ENCODE measurements at places on chromosomes 16 and 17. TPM values are rescaled to one million over a fixed set of nuclear protein-coding genes. Genes with fewer than 3 reads are reported as not detected.

DNA sequence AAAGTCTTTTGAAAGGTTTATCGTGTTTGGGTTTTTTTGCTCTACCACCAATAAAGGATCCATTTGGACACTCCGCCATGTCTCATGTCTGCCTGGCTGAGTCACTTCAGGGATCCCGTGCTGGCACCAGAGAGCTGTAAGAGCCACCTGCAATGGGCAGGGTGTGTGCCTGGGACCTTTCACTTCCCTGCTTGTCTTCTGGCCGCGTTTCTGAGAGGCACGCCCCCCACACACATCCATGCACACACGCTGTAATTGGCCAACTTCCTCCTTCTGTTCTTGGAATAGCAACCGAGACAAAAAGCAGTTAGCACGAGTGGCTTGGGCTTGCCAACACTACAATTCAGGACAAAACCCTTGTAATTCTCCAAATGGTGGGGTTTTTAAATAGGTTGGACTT is 9.8 kb upstream of the SOST start:
- no peak overlapping the region for H3K27ac ChIP-seq
- no peaks in the 10 kb centered on the region for H3K36me3 ChIP-seq
- no peak overlapping the region for H3K4me3 ChIP-seq
- DNase-seq = no peak
- H3K4me1 ChIP-seq = no peaks in the 10 kb centered on the region
- H3K27me3 ChIP-seq = no peaks in the 10 kb centered on the region

DNA sequence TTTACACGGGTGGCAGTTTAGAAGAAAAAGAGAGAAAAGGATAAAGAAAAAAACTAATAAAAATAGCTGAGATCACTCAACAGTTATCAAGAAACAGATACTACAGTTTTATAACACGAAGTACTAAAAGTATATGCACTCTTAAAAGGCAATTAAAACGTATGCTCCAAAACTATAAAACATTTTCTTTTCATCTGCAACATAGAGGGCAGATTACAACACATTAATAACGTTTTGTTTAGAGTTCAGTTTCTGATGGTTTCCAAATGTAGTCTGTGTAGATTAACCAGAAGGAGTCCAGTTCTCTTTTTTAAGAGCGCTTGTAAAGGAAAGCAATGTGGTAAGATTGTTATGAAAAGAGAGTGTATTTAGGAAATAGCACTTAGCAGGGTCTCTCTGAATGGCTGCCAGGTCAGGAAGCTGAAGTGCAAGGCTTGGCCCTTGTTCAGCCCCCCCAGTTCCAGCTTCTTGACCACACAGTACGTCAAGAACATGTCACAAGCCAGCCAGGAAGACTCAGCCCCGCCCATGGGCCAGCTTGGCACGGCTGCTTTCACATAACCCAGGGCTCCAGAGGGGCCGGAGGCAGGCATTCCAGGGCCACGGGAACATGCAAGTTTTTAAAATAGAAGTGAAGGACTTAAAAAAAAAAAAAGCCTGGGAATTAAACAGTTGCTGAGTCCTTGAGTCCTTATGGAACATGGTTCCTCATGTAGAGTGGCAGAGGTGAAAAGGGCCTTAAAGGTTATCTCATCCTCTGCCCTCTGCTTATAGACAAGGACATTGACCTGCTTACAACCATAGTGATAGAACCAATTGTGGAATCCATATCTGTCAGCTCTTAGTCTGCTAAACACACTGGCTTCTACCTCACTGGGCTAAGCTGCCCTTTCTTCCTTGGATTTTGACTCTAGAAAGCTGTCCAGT is 147.4 kb upstream of the TBX2 start:
- no peak overlapping the region for H3K4me3 ChIP-seq
- no peaks in the 10 kb centered on the region for H3K36me3 ChIP-seq
- no peak for DNase-seq
- H3K27ac ChIP-seq = peak overlapping the region; percentile 25
- 0 out of 2 replicates have a peak, but pooled peaks cover 2% of the 10 kb centered on the region for H3K4me1 ChIP-seq
- H3K27me3 ChIP-seq = no peaks in the 10 kb centered on the region

DNA sequence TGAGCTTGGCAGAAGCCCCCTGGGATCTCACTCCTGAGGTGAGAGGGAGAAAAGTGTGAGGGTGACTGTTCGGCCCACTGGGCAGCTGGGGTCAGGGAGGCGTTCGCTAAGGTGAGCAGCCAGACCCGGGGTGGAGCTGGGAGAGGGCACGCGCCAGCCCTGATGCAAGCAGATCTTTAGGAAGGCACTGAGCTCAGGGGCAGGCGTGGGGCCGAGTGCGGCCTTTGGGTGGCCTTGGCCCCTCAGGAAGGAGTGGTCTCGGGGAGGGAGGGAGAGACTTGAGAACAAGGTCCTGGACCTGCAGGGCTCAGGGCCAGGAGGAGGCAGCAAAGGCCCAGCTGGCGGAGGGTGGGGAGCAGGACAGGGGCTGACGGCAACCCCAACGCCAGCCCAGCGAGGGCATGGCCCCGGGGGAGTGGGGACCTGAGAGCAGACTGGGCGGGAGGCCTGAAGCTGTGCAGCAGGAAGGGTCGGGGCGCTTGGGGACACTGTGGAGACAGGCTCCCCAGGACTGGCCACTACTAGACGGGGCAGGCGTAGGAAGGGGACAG is 14.5 kb upstream of the WDR45B start:
- H3K4me3 ChIP-seq = no peak overlapping the region
- DNase-seq = no peak
- H3K27ac ChIP-seq = no peak overlapping the region
- no peaks in the 10 kb centered on the region for H3K36me3 ChIP-seq
- H3K27me3 ChIP-seq = no peaks in the 10 kb centered on the region

GRCh38 chr16:78606545-78606944 is 507.1 kb downstream of the WWOX start:
- no peaks in the 10 kb centered on the region for H3K36me3 ChIP-seq
- no peak overlapping the region for H3K4me3 ChIP-seq
- H3K27me3 ChIP-seq = no peaks in the 10 kb centered on the region
- no peak for DNase-seq

- H3K4me1 ChIP-seq = no peaks in the 10 kb centered on the region
- peak; percentile 66 for DNase-seq
- no peaks in the 10 kb centered on the region for H3K36me3 ChIP-seq
- no peaks in the 10 kb centered on the region for H3K27me3 ChIP-seq
- no peak overlapping the region for H3K4me3 ChIP-seq
Measured at GRCh38 chr16:80027007-80027965, 426.7 kb upstream of the MAF start.

GRCh38 chr16:4415538-4416199 is 727 bp downstream of the CORO7 start:
- peak overlapping the region; percentile 83 for H3K27ac ChIP-seq
- H3K4me3 ChIP-seq = peak overlapping the region; percentile 80
- no peaks in the 10 kb centered on the region for H3K27me3 ChIP-seq
- H3K36me3 ChIP-seq = no peaks in the 10 kb centered on the region
- H3K4me1 ChIP-seq = peaks cover 7% of the 10 kb centered on the region
- no peak for DNase-seq

- peaks cover 11% of the 10 kb centered on the region for H3K4me1 ChIP-seq
- no peak for DNase-seq
- H3K27me3 ChIP-seq = no peaks in the 10 kb centered on the region
- H3K27ac ChIP-seq = no peak overlapping the region
Measured at GRCh38 chr17:75891605-75892555, 4.9 kb downstream of the TRIM65 start.

DNA sequence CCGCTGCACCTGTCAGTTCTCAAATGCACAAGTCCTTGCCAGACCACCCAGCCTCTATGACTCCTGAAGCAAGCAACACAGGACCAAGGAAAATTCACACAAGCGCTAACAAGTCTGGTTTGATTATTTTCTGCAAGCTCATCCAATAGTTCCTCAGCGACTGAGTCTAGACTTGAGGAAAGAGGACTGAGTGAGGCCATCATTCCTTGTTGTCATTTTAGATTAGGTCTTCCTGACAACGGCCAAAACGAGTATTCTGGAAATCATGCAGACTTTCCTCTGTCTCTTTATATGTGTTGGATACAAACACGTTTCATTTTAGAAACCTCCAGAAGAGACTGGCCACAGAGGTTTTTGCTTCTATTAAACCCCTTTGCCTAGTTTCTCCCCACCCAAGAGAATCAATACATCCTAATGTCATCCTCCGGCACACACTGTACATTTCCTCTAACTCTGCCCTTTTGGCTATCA is 561 bp downstream of the CCDC47 start:
- DNase-seq = no peak
- peaks cover 6% of the 10 kb centered on the region for H3K4me1 ChIP-seq
- H3K4me3 ChIP-seq = peak overlapping the region; percentile 97
- no peaks in the 10 kb centered on the region for H3K27me3 ChIP-seq
- H3K36me3 ChIP-seq = peaks cover 23% of the 10 kb centered on the region
- peak overlapping the region; percentile 96 for H3K27ac ChIP-seq

- H3K4me1 ChIP-seq = no peaks in the 10 kb centered on the region
- no peaks in the 10 kb centered on the region for H3K27me3 ChIP-seq
- no peak overlapping the region for H3K4me3 ChIP-seq
- no peak for DNase-seq
- no peaks in the 10 kb centered on the region for H3K36me3 ChIP-seq
- H3K27ac ChIP-seq = no peak overlapping the region
Measured at GRCh38 chr17:59511726-59512125, 53.7 kb upstream of the DHX40 start.

GRCh38 chr17:8140065-8141029 is 11.9 kb downstream of the PER1 start:
- no peaks in the 10 kb centered on the region for H3K36me3 ChIP-seq
- H3K27me3 ChIP-seq = no peaks in the 10 kb centered on the region
- no peak overlapping the region for H3K27ac ChIP-seq
- H3K4me3 ChIP-seq = no peak overlapping the region

DNA sequence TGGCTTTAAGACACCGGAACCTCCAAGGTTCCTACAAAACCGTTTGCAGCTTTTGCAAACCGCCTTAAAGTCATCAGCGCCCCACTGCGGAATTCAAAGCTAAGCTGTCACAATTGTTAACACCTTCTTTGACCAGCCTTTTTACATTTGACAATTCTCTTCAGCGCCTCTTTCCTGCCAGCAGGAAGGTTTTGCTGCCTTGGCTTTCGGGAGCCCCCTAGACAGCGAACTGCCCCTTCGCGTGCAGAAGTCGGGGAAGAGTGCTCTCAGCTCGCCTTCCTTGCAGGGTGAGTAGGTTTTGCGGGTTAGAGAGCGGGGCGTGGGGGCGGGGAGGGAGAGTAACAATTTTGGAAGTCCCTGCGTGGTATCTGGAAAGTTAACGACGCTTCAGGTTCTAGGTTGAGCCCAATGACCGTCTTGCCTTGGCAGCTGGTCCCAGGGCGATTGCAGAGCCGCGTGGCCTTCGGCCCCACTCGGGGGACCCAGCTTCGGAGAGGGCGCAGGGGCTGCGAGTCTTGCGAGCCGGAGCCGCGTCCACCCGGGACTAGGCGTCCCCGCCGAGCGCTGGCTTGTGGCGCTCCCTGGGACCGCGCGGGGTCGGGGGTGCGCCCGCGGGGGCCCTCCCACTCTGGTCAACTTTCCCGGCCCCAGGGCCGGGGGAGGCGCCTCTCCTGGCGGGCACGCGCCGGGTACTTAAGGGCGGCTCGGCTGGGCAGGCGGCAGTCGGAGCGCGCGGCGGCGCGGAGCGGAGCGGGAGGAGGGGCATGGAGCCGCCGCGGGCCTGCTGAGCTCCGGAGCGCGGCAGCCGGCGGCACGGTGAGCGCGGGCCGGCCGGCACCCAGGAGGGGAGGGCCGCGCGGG is at the start of gene HAS3:
Gene HAS3, plus strand, starts transcription at position 153 of the 861 bp plus-strand sequence. CDS start 3,743 bp downstream, outside the sequence.
- no peaks in the 10 kb centered on the region for H3K27me3 ChIP-seq
- H3K4me3 ChIP-seq = peak within 1 kb of the TSS; percentile 58
- no peaks in the 10 kb centered on the region for H3K36me3 ChIP-seq
- peak; percentile 42 for DNase-seq

GRCh38 chr17:47701608-47702007 is 7.6 kb downstream of the TBKBP1 start:
- H3K36me3 ChIP-seq = no peaks in the 10 kb centered on the region
- H3K27ac ChIP-seq = no peak overlapping the region
- H3K27me3 ChIP-seq = no peaks in the 10 kb centered on the region
- DNase-seq = no peak

- no peaks in the 10 kb centered on the region for H3K36me3 ChIP-seq
- no peak overlapping the region for H3K4me3 ChIP-seq
- no peaks in the 10 kb centered on the region for H3K27me3 ChIP-seq
- H3K27ac ChIP-seq = no peak overlapping the region
- DNase-seq = no peak
Measured at GRCh38 chr17:40472733-40473452, 28.5 kb downstream of the TNS4 start.

GRCh38 chr16:31118223-31119155 is 1.0 kb downstream of the KAT8 start:
- no peak for DNase-seq
- H3K27ac ChIP-seq = peak overlapping the region; percentile 79
- peaks cover 9% of the 10 kb centered on the region for H3K36me3 ChIP-seq
- peaks cover 17% of the 10 kb centered on the region for H3K4me1 ChIP-seq
- peak overlapping the region; percentile 62 for H3K4me3 ChIP-seq
- no peaks in the 10 kb centered on the region for H3K27me3 ChIP-seq

DNA sequence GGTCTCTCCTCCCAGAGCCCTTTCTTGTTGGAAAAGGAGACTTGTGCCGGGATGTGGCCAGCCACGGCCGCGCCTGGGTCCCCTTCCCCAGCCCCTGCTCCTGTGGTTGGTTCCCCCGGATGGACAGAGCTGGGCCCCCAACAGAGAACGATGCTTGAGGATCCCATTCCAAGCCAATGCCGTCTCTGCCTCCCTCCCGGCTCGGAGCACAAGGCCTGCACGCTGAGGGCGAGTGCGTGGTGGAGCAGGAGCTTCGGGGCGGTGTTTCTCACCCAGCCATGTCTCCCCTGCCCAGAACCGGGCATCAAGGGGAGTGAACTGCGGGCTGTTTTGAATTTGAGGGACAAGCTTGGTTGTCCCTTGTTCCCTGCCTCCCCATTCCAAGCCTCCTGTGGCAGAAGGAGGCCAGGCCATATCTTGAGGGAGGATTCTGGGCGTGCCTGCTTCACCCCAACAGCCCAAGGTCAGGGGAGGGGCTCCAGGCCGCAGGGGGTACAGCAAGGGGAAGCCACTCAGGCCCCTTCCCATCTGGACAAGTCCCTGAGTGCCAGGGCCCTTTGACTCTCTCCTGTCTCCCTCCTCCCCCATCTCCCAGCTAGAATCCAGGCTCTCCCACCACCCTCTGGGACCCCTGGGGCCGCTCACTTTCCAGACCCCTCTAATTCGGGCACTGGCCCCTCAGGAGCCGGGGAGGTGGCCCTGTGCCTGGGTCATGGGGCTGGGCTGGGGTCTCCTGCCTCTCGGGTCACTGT is 43.6 kb downstream of the SOCS3 start:
- H3K36me3 ChIP-seq = no peaks in the 10 kb centered on the region
- H3K27me3 ChIP-seq = no peaks in the 10 kb centered on the region
- peaks cover 46% of the 10 kb centered on the region for H3K4me1 ChIP-seq
- H3K27ac ChIP-seq = peak overlapping the region; percentile 85

The KCNH6 gene
- total RNA-seq = not detected

The FOXN1 gene
- total RNA-seq = not detected

The SHISA6 gene
- not detected for total RNA-seq

The ADORA2B gene
- 42.7 TPM for total RNA-seq

The SOX8 gene
- total RNA-seq = 1.8 TPM

The OSGIN1 gene
- 4.9 TPM for total RNA-seq

The FBXO39 gene
- total RNA-seq = not detected

The EFCAB13 gene
- total RNA-seq = 7.1 TPM

The CLEC18B gene
- total RNA-seq = not detected

Measured in Panc1 (cell line).